ENCODE measurements at places on chromosomes 6 and 20. TPM values are rescaled to one million over a fixed set of nuclear protein-coding genes. Genes with fewer than 3 reads are reported as not detected.

Gene UST
- 2.4 TPM for total RNA-seq

DNA sequence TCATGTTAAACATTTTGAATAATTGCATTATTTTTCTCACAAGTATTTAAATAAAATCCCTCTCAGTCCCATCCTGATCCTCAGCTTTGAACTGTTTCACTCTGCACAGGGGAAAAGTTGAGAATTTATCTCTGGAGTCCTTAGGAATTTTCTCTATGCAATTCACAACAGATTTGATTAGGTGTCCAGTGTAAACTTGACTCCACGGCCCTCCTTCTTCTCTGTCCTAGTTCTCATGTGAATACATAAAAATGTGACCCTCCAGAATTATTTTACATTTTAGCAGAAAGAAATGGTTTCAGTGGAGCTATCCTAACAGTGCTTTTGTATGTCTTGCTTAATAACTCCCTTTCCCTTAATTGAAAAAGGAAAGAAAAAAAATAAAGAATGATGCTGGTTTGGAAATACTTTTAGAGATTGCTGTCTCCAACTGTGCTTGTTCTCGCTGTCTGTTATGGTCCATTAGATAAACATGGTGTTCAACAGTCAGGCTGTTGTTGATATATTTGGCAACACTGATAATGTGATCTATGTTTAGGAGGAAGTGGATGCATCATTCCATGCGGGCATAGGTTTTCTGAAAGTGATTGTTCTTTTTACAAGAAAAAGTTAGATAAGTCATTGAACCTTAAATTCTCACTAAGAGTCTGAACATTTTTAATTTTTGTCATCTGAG, 599.4 kb upstream of the CITED2 start:
- no peak for DNase-seq

Gene SLC22A23
- 8.2 TPM for total RNA-seq

- peak; percentile 72 for DNase-seq
Observed at GRCh38 chr20:49951151-49951550, 15.0 kb downstream of the RNF114 start.

Gene RSPO3
- total RNA-seq: not detected

- peak; percentile 37 for DNase-seq
Observed at GRCh38 chr6:27667657-27668441, 194.9 kb upstream of the ZNF184 start.

DNA sequence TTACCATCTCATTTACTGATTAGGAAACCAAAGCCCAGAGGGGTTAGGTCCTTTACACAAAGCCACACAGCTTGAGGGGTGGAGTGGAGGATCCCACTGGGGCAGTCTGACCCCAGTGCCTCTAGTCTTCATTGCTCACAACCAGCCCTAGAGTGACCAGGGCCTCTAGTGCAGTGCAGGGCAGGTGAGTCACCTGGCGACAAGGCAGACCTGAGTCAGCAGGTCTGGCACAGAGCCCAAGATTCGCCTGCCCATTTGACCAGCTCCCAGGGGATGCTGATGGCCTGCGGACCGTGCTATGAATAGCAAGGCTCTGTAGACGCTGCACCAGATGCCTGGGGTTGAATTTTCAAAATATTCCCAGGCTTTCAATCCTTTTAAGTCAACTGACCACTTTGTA, 29.9 kb downstream of the CDH26 start:
- DNase-seq: peak; percentile 78
